Posterior vena cava (tissue), 2 donors: ENCODE measurements at places on chromosomes 16 and 17. TPM values are rescaled to one million over a fixed set of nuclear protein-coding genes. Genes with fewer than 3 reads are reported as not detected.

DNA sequence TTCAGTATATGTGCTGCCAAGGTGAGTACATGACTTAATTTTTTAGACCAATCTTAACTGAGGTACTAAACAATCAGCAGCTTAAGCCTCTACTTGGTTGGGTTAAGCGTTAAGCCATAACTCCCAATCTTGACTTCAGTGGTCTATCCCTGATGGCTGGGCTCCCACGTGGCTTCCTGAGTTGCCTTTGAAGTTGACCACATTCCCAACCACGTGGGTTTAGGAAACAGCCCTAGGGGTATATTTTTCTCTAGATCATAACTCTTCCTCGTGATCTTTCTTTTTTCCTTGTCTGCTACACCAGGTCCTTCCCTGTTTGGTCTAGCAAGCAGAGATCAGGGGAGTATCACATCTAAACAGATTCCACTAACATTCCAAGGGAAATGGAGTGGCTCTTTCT, 20.1 kb upstream of the PIRT start:
- DNase-seq, result no peak

- no peak for DNase-seq
Measured at GRCh38 chr16:19708296-19709205, 9.5 kb downstream of the KNOP1 start.

DNA sequence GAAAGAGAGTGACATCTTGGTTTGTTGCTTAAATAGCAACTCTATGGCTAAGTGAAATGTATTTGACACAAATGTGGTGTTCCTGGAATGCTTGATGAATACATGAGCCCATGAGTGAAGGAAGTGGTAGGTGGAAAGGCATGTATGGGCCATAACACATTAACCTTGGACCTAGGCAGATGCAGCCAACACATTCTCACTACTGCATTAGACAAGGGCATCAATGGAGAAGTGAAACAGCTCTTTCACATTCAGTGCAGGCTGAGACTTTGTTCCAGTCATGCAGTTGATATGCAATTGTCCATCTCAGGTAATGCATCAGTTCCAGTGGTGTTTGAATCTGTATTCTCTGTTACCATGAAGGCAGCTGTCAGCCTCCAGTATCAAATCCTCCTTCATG, 133.6 kb downstream of the HS3ST3B1 start:
- DNase-seq, result no peak

DNA sequence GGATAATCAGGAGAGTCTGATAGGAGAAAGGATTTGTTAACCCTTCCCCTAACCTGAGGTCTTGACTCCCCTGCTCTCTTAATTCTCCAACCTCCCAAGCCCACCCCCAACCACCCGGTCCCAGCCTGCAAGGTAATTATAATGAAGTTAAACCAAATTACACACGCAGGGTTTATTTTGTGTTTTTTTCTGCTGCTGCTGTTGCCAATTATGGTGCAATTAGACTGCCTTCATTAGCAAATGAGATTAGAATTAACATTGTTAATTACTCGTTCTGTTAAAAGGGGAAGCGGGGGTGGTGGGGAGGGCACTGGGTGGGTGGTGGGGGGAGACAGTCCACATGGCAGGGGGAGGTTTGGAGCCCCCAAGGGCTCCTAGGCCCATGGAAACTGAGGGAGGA, 128.9 kb downstream of the CCT6B start:
- DNase-seq, result no peak

The PNPO gene
- total RNA-seq, result 18.8 TPM

DNA sequence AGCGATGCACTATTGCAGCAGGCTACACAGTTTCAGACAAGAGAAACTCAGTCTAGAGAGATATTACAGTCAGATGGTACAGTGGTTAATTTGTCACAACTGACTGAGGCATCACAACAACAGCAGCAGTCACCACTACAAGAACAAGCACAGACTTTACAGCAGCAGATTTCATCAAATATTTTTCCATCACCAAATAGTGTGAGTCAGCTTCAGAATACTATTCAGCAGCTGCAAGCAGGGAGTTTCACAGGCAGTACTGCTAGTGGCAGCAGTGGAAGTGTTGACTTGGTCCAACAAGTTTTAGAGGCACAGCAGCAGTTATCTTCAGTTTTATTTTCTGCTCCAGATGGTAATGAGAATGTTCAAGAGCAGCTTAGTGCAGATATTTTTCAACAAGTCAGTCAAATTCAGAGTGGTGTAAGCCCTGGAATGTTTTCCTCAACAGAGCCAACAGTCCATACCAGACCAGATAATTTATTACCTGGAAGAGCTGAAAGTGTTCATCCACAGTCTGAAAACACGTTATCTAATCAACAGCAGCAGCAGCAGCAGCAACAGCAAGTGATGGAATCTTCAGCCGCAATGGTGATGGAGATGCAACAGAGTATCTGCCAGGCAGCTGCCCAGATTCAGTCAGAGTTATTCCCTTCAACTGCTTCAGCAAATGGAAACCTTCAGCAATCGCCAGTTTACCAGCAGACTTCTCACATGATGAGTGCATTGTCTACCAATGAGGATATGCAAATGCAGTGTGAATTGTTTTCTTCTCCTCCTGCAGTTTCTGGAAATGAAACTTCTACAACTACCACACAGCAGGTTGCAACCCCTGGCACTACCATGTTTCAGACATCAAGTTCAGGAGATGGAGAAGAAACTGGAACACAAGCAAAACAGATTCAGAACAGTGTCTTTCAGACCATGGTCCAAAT, 34.1 kb downstream of the NQO1 start:
- DNase-seq, result no peak
